ENCODE measurements at places on chromosomes 2 and 18.

DNA sequence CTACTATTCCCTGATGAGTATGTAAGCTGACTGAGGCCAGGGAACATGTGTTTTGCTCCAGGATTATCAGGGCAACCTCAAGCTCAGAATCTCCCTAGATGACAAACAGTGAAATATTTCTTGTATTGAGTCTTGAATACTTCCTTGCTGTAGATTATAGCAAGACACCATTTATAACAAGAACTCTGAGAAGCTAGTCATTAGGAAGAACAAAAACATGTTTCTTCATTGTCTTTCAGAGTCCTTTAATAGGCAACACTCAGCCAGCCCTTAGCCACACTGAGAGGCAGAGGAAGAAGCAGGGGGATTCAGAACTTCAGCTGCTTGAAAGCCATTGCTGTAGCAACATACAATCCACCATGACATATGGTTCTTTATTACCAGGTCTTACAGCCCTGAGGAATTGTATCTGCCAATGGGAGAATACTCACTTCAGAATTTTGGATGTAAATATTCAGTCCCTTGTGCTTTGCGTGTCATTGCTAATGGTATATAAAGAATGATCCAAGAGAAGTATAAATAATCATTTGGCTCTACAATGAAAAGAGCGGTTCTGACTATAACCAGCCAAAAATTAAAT is 117.5 kb upstream of the NCKAP5 start:
- no peak for DNase-seq

DNA sequence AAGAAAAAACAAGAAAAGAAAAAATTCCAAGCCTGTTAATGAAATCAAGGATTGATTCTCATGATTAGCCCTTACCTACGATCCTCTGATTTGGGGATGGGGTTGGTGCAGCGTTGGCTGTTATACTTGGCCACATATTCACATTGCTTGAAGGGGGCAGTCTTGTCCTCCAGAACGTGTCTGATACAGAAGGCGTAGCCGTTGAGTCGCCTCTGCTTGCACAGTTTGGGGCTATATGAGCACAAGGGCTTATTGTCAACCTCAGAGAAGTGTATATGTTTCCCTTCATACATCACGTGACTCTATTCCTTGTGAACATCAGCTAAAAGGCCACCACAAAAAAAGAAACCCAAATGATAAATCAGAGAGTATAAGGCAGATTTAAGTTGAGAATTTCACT is 23.2 kb downstream of the INO80D start:
- no peak for DNase-seq

- no peak for DNase-seq
Observed at GRCh38 chr2:118833716-118834439, 13.6 kb downstream of the EN1 start.

DNA sequence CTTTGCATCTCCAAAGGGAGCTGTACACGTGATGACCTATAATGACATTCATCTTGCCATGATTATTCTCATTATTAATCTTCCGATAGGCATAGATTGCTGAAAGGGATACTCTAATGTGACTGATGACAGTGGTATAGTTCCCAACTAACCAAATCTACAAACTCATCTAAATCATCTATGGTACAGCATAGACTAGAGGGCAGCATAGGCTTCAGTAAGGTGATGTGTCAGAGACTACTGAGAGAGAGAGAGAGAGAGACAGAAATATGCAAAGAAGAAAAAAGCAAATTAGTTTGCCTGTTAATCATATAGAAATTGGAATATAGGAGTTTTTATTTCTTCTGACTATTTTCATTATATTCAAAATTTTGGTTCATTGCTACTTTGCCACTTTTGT is 89.3 kb downstream of the CSRNP3 start:
- DNase-seq = no peak
